ENCODE measurements at places on chromosomes 4 and X.

DNA sequence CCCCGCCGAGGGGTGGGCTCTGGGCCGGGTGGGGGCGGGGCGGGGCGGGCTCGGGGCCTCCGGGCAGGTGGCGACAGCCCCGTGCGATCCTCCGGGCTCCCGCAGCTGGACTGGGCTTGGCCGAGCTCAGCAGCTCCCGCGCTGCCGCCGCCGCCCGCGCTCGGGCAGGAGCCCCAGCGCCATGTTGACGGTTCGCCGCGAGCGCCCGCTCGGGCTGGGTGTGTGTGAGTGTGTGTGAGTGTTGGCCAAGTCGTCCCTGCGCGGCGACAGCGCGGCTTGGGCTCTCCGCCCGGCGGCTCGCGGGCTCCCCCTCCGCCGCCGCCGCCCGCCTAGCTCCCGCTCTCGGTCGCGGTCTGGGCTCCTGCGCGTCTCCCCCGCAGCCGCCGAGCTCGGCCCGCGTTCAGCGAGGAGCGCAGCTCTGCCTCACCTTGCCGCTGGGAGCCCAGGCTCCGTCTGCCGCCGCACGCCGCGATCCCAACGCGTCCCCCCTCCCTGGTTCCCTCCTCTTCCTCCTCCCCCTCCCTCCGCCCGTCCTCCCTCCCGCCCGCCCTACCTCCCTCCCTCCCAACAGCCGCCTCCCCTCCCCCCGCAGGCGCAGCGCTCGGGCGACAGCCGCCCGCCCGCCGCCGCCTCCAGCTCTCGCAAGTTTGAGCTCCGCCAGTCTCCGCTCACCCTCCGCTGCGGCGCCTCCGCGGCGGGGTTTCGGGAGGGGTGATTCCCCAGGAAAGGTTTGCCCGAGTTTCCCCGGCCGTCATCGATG is at the start of gene BCOR:
Gene BCOR, minus strand, starts transcription at position 455 of the 760 bp plus-strand sequence. CDS start 20,029 bp downstream, outside the sequence.
- peak; percentile 73 for DNase-seq

DNA sequence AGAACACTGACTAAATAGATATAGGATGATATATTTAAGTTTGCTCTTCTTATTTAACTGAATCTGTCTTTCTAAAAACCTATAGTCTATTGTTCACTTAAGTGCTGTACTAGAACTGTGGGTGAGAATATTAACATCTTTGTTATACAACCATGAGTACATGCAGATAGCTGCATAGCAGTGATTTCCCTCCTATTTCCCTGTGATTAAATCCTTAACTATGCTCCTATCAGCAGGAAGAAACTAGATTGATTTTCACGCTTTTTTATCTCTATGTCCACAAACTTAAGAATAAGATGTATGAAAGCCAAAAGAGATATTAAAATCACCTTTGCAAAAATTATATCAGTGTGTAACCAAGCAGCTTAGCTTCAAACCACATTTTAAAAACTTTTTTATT is 11.3 kb upstream of the UGT2A3 start:
- DNase-seq = no peak

- DNase-seq = no peak
Measured at GRCh38 chr4:48588230-48589097, 98.4 kb downstream of the ZAR1 start.

GRCh38 chr4:3639613-3640586 is 107.7 kb upstream of the LRPAP1 start:
- no peak for DNase-seq

GRCh38 chr4:74374561-74375327 is 9.8 kb downstream of the EREG start:
- DNase-seq = no peak

DNA sequence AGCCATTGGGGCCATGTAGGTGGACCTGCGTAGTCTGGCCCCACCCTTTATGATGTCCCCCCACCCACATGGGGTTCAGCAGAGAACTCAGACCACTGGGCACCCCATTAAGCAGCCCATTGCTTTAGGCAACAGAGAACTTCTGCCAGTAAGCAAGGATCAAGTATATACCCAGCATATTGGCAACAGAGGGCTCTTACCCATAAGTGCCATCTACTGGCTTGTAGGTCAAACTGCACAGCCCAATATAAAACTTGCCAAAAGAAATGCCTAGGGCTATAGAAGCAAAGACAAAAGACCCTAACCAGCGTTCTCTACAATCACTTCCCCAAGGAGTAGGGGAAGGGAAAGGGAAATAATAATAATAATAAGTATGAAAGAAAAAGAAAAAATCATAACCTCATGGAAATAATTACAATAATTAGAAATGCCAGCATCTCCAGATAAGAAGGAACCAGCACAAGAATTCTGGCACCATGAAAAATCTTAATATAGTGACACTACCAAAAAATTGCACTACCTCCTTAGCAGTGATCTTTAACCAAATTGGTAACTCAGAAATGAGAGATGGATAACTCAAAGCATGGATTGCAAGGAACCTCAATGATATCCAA is 1090.7 kb downstream of the FAT4 start:
- no peak for DNase-seq

- DNase-seq = no peak
Measured at GRCh38 chr4:156113138-156113765, 159.6 kb upstream of the CTSO start.

DNA sequence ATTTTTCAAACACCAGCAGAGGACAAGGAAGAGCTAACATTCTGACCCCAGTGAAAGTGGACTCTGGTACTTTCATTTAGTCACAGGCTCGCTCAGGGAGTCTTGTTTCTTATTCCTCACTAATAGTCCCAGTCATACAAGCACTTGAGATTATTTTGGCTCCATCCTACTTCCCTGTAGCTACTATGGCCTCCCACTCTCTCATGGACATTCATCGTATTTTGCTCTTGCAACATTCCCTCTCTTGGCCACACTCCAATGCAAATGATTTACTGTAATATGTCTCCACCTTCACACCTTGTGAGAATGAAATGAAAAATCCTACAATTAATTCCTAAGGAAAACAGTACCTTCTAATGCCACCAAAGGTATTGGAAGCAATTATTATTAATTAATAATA is 21.3 kb downstream of the PLRG1 start:
- no peak for DNase-seq

GRCh38 chr4:52911684-52912294 is 49.7 kb downstream of the RASL11B start:
- DNase-seq = peak; percentile 59

DNA sequence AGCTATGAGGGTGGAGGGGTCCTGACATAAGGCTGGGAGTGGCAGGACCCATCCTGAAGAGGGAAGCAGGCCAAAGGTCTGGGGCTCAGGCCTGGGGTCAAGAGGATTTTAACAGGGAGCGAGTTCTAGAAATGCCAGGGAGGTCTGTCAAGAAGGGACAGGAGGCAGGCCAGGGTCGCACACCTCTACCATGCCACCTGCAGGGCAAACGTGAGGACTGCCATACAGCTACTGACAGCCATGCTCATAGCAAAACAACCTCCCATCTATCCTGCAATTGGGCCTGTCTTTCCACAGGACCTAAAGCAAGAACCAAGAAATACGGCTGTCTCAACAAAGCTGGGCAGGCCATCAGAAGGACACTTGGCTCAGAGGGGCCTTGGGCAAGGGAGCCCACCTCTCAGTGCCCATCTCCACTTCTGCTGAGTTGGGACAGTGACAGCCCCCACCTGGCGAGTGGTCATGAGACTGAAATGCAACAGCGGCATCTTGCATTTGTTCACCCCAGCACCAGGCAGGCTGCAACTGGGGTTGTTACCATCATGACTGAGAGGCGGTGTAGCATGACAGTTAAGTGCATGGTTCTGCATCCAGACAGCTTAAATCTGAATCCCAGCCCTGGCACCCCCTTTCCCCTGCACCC is 92.7 kb downstream of the WFS1 start:
- DNase-seq = peak; percentile 3

DNA sequence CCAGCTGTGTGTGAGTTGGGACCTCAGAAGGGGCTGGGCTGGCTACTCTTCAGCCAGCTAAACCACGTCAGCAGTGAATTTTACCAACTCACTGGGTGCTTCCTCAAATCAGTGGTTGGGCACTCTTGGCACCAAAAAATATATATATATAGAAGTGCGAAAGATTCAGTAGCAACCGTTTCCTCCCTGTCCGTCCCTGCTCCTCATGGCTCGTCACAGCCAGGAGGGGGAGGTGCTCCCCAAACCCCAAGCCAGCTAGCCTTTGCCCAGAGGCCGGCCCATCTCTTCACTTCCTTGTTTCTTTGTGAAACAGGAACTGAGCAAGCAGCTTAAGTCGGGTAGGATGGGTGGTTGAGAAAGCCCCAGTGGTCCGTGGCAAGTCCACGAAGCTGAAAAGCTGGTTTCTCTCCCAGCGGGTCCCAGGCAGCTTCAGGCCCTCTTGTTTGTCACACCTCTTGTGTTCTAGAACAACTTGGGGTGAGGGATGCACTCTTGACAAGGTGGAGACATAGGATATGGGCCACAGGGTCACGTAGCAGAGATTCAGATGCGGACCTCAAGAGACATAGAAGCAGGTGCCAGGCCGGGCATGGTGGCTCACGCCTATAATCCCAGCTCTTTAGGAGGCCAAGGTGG is 6.8 kb upstream of the SASH3 start:
- DNase-seq = peak; percentile 43

DNA sequence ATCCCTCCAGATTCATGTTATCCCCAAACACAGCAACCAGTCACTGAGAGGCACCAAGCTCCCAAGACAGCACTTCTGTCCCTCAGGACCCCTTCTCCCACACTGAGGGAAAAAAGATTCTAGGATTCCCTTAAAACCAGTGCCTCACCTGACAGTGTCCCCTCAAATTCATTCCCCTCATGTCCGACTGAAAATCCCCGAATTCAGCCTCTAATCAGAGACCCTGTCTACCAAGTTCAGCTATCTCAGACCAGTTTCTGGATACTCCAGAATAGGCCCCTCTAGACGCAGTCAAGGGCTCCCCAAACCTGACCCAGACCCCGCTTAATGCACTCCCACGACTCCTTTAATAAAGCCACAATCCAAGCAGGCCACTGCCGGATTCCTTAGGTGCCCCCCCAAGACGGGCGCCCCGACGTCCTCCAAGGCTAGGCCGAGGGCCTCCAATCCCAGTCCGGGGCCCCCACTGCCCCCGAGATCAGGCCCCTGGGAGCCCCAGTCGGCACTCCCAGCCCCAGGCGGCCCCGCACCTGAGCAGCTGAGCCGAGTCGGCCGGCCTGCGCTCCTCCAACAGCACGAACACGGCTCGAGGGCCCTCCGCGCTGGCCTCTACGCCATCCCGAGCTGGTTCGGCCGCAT is 457 bp downstream of the TFE3 start:
- no peak for DNase-seq

DNA sequence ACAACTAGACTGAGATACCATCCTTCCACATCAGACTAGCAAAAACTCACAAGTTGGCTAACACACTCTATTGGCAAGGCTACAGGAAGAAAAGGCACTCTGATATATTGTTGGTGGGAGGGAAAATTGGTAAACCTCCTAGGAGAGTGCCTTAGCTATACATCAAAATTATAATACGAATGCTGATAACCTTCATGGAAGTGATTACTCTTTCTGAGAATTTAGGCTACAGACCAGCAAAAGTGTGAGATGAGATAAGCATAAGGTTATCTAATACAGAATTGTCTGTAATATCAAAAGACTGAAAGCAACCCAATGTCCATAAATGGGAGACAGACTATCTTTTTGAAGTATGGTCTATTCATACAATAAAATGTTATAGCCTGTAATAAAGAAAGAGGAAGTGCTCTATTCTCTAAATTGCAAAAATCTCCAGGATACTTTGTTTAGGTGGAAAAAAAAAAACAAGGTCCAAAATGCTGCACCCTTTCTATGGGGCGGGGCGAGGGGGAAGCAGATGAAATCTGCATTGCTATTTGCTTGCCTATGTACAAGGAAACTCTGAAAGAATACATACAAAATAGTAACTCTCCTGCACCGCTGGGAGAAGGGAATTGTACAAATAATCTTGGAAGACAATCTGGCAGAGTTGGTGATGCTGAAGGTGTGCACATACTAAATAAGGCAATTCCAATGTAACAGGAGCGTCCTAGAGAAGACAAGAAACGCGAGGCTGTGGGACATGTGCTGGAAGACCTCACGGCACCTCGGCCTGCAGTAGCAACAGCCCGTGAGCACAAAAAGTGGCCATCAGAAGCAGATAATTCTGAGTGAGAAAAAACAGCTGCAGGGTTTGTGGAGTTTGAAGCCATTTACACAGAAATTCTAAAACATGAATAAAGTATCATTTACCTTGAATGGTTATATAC is 109.7 kb downstream of the AFAP1 start:
- no peak for DNase-seq

- DNase-seq = no peak
Measured at GRCh38 chr4:188683571-188683970, 544.3 kb downstream of the TRIML1 start.

DNA sequence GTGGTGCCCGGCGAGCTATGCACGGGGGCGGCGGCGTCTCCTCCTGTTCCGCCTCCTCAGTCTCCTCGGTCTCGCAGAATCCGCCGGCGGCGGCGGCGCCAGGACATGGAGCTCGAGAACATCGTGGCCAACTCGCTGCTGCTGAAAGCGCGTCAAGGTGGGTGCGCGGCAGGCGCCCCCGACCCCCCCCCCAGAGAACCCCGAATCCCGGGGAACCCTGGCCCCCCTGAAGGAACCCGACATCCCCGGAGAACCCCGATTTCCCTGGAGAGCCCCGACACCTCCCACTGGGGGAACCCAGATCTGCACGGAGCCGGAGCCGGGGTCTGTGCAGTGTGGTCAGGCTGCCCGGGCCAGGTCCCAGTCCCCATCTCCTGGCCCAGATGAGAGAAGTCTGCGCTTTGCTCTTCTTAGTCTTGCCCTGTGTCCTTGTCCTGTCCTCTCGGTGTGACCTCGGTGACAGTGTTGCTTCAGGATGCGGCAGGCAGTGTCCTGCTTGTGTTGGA is 648 bp downstream of the GRK4 start:
- DNase-seq = no peak

- DNase-seq = no peak
Measured at GRCh38 chr4:181157647-181158046, 1085.6 kb upstream of the TENM3 start.

- no peak for DNase-seq
Measured at GRCh38 chrX:50198348-50198747, 2.5 kb downstream of the AKAP4 start.

GRCh38 chr4:156336511-156336910 is 382.8 kb upstream of the CTSO start:
- DNase-seq = no peak

DNA sequence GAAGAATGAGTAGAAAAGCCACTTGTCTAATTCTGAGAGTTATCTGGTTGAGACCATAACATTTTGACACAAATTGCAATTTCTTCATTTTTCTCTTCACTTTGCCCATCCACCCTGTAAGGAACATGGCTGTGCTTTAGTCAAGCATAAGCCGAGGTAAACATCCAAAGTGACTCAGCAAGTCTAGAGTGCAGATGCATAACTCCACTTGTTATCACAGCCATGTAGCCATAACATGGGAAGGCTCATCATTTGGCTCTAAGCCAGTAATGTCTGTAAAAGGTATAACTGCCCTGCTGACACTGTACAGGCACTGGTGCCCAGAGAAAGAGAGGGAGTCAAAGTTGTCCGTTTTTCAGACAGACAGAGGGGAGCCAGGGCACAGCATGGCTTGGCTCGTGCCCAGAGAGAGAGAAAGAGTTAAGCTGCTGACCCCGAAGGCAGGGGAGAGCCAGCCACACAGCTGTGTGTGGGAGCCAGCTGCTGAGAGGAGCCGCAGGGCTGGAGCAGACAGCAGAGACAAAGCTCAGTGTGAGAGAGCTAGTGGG is 76.9 kb upstream of the EXOC1L start:
- no peak for DNase-seq

Measured in left ventricle myocardium inferior (tissue), 1 donor.